Activated CD8-positive, alpha-beta memory T cell treated with anti-CD3 and anti-CD28 coated beads for 4 hours (primary cell): ENCODE measurements at places on chromosomes 1 and 21.

GRCh38 chr1:26702680-26703038, 6.8 kb downstream of the ARID1A start:
- no peak for DNase-seq

DNA sequence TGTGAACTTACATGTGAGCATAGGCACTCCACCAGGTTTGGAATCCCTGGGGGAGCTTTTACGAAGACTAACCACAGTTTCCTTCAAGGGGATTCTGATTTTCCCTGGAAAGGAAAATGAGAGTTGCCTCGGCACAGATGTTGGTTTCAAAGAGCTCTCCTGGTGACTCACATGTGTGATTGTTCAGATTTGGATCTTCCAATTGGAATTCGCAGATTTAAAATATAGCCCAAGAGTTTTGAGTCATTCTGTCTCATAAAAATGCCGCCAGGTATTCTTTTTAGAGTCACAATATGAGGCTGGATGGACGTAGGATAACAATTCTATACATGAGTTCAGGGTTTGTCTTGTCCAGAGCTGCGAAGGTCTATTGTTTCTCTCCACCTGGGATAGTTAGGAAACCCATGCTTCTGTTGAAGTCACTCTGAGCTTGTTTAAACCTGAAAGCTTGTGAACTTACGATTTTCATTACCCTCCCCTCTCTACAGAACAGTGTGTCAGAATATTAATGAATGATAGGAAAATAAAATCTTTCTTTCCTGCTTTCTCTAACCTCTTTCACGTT, 64.9 kb downstream of the TGFB2 start:
- no peak for DNase-seq

GRCh38 chr21:33375101-33375644, 28.0 kb upstream of the IFNGR2 start:
- DNase-seq = no peak

GRCh38 chr1:60998786-60999185, 83.6 kb upstream of the NFIA start:
- DNase-seq = no peak

GRCh38 chr1:209505044-209505443, 78.5 kb upstream of the CAMK1G start:
- no peak for DNase-seq

GRCh38 chr1:197464044-197464443, 196.0 kb downstream of the CRB1 start:
- no peak for DNase-seq

GRCh38 chr1:197989058-197989457, 71.9 kb downstream of the LHX9 start:
- no peak for DNase-seq

GRCh38 chr1:29835406-29835805, 599.1 kb downstream of the PTPRU start:
- no peak for DNase-seq

DNA sequence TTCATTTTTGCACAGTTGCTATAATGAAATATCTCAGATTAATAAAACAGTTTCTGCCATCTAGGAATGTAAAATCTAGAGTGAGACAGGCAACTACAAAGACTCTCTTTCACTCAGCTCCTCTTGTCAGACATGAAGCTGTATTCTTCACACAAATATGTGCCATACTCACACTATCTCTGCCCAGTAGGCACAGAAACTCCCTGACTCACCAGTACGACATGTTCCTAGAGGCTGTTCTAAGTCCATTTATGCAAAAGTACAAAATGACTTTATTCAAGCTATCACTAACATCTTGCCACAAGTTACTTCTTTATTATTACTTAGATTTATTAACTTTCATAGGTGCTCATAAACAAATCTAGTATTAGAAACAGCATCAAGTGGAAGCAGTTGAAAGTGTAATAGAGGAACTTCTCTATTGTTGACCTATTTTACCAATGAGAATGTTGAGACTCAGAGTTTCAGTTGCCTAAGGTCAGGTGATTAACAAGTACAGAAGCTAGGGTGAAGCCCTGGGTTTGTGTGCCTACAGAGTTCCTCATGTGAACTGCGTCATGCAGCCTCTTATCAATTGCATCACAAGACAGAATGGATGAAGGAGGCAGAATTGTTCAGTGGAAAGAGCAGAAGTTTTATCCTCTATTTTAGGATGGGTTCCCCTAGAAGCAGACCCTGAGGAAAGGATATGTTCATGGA, 98.9 kb downstream of the RGS2 start:
- no peak for DNase-seq

DNA sequence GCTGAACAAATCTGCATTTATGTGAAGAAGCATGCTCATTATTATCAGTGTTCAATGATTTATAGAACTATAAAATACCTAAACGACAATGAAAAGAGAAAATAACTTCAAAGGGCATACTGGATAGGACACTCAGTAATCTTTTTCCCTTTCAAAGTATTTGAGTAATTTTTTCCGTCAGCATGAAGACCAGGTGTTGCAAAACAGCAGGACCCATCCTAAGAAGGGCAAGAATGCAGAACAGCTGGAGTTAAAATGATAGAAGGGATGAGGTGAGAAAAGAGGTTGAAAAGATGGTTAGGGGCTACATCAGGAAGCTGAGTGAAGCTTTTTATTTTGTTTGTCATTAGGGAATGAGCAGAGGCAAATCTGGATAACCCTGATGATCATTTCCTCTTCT, 7.1 kb upstream of the RGS18 start:
- no peak for DNase-seq

- no peak for DNase-seq
Observed at GRCh38 chr1:206495493-206496046, 11.8 kb upstream of the RASSF5 start.

DNA sequence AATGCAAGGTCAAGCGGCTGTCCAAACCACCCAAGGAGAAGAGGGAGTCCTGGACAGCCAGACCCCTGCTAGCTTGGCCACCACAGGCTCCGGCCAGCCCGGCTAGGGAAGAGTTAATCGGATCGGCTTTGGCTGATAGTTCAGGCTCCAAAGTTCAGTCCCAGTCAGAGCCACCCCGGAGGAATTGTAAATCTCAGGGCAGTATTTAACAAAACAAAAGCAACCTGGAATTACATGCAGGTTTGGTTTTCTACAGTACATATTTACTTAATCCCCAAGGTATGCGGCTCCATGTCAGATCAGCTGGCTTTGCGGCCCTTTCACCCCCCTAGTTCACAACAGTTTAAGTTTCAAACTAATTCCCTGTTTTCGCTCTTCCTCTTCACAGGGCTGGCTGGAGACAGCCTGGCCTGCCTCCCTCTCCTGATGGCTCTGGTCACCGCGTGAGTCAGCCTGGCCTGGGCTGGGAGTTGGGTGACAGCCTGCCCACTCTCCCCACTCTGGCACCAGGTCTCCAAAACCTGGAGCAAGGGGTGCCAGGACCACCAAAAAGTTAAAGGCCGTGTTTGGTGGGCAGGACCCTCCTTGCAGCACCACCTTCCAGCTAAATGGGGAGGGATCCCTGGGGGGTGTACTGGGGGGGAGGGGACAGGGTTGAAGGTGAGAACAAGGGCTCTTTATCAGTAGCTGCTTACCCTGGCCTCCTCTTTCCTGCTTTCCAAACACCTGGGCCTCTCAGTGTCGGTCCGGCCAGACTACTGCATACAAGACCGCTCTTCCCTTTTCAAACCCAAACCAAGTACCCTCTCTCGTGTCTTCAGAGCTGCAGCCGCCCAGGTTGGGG, 1.9 kb downstream of the DHRS3 start:
- DNase-seq = no peak

DNA sequence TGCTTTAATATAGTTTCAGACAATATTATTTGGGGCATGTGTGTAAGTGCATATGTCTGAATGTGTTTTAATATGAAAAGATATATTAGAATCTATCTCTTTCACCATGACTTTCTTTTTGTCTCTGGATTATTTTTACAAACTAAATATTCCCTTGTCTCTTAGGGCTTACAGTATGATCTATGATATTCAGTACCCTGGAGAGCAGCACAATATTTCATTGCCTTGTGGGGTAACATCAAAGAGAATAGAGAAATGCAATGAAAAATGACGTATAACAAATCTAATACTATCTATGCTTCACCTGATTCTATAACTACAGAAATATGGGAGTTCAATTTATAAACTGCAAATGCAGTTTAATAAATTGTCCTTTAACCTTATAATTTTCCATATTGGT, 2084.5 kb downstream of the MRPL39 start:
- no peak for DNase-seq

GRCh38 chr1:208682664-208683013, 438.5 kb upstream of the PLXNA2 start:
- DNase-seq = no peak

DNA sequence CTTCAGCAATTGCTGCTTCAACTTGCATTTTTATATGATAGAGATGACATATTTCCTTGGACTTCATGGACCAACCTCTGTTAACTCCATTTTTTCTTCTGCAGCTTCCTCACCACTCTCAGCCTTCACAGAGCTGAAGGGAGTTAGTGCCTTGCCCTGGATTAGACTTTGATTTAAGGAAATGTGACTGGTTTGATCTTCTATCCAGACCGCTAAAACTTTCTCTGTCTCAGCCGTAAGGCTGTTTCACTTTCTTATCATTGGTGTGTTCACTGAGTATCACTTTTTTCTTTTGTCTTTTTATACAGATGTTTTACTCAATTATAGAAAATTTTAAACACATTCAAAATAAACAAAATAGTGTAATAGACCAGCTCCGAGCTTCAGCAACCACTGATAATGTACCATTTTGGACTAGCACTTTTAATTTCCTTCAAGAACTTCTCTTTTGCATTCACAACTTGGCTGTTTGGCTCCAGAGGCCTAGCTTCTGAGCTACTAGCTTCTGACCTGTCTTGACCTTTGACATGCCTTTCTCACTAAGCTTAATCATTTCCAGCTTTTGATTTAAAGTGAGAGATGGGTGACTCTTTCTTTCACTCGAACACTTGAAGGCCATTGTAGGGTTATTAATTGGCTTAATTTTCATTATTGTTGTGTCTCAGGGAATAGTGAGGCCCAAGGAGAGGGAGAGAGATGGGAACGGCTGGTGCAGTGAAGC, 9.3 kb downstream of the NEK7 start:
- DNase-seq = no peak

DNA sequence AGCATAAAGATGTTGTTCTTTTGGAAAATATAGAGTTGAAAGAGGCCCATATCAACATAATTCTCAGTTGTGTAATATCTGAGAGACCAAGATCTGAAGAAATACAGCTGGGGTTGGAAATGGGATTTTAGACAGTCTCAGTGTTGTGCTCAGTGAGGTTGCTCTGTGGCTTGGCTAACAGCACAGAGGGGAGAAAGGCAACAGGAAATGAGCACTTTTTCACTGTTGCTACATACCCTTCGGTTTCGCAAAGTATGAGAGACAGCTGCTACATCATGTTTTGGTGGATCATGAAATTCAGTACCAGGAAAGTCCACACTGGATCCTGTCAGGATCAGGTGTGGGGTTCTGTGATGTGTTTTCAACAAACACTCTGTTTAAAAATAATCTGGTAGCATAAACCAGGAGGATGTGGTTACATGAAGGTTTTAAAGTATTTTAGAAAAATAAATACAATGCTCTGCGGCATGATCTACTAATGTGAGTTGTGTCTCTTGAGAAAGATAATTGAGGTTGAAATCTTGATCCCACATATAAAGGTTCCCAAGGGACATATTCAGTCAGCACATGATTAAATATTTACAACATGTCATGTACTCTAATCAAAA, 7.0 kb upstream of the GPR88 start:
- no peak for DNase-seq

DNA sequence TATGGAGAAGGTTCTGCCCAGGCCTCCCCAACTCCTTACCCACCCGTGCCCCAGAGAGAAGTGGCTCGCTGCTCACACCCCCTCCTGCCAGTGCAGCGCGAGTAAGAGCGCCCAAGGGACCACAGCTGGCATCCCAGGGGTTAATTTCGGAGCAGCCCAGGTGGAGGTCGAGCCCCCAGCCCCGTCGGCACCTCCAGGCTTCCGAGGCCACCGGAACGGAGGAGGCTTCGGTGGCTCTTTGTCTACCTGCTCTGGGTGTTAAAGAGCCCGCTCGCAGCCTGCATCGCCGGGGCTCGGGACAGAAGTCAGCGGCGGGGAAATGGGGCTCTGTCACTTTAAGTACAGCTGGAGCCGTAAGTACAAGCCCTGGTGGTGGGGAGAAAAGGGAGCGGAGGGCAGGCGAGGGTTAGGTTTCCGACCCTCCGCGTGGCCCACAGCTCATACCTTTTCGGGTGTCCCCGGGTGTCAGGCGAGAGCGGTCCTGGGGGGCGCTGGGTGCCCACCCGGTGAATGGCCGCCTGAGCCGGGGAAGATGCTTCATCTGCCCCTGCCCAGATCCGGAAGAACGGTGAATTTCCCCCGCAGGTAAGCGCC, 89.4 kb upstream of the IPO9 start:
- peak; percentile 3 for DNase-seq

- no peak for DNase-seq
Observed at GRCh38 chr21:34994766-34995631, 54.1 kb downstream of the RUNX1 start.
